ENCODE measurements at places on chromosomes 7 and 10. TPM values are rescaled to one million over a fixed set of nuclear protein-coding genes. Genes with fewer than 3 reads are reported as not detected.

Gene SPDYE1
- not detected for total RNA-seq

Gene CPED1
- not detected for total RNA-seq

Gene OR9A2
- total RNA-seq, result 0.37 TPM

Gene GPR15LG
- total RNA-seq, result not detected

Gene XRCC2
- 49.6 TPM for total RNA-seq

Gene ELFN1
- total RNA-seq, result not detected

Gene PLEKHS1
- not detected for total RNA-seq

Gene MLXIPL
- total RNA-seq, result not detected

Gene CTAGE8
- not detected for total RNA-seq

Gene CALY
- not detected for total RNA-seq

Gene CCL24
- total RNA-seq, result not detected

Data from OCI-LY7 (cell line).